ENCODE measurements at places on chromosomes 12 and 14. TPM values are rescaled to one million over a fixed set of nuclear protein-coding genes. Genes with fewer than 3 reads are reported as not detected.

The THAP2 gene
- polyA plus RNA-seq, result 19.0 TPM

The OR6C6 gene
- polyA plus RNA-seq, result not detected

The KLRC4 gene
- 0.39 TPM for polyA plus RNA-seq

The EIF2S3B gene
- 12.0 TPM for polyA plus RNA-seq

The CISTR gene
- polyA plus RNA-seq, result not detected

The MANSC4 gene
- polyA plus RNA-seq, result 0.13 TPM

All from right lung (tissue), 10 donors.